DMS53 (cell line): ENCODE measurements at places on chromosomes 5 and 9.

- DNase-seq, result no peak
Measured at GRCh38 chr9:98157372-98157771, 35.1 kb downstream of the CORO2A start.

GRCh38 chr9:31393240-31393639 lies 991.2 kb upstream of the ACO1 start:
- no peak for DNase-seq

DNA sequence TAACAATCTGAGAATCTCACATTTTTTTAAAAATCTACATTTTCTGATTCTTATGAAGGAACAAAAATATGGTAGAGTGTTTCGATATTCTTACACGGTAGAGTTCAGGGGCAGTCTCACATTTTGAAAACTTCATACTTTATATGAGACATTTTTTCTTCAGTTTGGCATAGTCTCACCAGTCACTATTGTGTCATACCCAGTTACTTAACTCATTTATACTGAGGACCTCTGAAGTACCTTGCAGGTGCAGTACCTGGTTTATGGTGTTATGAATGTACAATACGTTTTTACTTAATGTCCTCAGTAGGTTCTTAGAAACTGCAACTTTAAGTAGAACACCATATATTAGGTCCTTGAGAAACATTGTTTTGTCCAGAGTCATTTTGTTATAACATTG lies 196.6 kb downstream of the SGCD start:
- DNase-seq, result no peak

- DNase-seq, result no peak
Measured at GRCh38 chr9:129280236-129280622, 102.2 kb upstream of the IER5L start.

GRCh38 chr9:37417857-37418618 lies 4.5 kb upstream of the GRHPR start:
- DNase-seq, result no peak

GRCh38 chr5:178476531-178476930 lies 113.7 kb downstream of the COL23A1 start:
- DNase-seq, result no peak

- DNase-seq, result no peak
Measured at GRCh38 chr9:95142315-95142714, 175.2 kb downstream of the FANCC start.

DNA sequence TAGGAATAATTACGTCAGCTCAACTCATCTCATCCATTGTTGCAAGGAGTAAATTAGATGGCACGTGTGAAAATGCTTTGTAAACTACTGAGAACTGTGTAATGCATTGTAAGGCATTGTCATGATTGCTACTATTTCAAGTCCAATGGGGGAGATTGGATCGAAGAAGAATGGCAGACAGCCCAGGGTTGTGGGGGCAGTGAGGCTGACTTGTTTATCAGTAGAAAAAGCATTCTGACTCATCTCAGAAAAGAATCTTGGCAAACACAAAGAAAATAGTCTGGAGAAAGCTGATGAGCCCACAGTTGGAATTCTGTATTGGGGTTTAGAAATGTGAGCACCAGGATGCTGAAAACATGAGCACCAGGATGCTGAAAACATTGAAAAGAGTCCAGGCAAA lies 28.0 kb upstream of the DAP start:
- no peak for DNase-seq

- no peak for DNase-seq
Measured at GRCh38 chr5:119470105-119470763, 17.9 kb downstream of the HSD17B4 start.

- DNase-seq, result peak; percentile 45
Measured at GRCh38 chr5:175321927-175322532, 122.0 kb downstream of the DRD1 start.

DNA sequence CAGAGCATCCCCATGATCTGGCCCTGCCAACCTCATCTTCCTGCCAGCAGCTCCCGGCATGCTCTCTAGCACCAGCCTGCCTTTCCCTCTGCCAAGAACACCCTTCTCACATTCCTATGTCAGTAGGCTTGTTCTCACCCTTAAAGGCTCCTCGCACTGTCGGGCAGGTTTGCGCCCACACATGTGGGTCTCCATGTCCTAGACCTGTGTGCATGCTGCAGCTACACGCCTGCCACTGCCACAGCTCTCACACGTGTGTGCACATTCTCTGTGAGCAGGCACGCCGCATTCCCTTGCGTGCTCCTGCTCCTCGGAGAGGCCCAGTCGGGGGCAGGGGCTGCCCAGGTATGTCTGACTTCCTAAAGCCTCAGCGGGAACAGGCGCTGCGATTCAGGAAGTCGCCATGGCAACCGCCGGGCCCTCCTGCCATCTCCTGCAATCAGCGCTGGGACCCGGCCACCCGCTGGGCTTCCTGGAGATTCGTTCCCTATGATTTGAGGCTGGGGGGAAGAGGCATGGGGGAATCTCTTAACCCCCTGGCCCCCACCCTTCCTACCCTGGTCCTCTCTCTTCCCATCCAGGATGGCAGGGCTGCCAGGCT lies 28.1 kb downstream of the NDUFA8 start:
- DNase-seq, result no peak

- DNase-seq, result no peak
Measured at GRCh38 chr5:178423431-178423830, 166.8 kb downstream of the COL23A1 start.

DNA sequence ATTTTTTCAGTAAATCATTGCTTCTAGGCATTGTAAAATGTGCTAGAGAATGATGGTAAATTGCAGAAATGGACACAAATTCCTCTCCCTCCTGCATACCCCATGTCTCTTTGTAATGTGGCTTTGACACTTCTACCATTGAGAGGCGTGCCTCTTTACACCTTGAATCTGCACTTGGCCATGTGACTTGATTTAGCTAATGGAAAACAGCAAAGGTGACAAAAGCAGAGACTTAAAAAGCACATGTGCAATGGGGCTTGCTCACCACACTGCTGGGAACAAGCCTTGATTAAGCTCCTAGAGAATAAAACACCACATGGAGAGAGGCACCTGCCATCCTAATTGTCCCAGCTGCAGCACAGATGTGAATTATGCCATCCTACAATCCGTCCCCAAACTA lies 69.9 kb upstream of the NAA35 start:
- no peak for DNase-seq

DNA sequence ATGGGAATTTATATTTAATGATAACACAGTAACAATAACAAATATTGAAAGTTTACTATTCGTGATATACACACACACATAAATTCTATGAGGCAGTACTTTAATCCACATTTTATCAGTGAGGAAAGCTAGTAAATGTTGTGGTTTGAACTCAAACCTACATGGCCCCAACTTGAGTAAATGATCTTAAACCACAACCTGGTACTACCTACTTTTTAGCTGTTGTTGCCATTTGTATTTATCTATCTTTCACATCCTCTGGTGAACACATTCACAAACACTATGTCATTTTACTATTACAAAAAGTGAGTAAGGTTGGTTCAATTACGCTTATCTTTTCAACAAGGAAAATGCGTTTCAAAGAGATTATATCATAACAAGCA lies 186.1 kb downstream of the SMC2 start:
- DNase-seq, result no peak

- DNase-seq, result peak; percentile 90
Measured at GRCh38 chr5:140801494-140801841, 611 bp downstream of the PCDHA3 start.

DNA sequence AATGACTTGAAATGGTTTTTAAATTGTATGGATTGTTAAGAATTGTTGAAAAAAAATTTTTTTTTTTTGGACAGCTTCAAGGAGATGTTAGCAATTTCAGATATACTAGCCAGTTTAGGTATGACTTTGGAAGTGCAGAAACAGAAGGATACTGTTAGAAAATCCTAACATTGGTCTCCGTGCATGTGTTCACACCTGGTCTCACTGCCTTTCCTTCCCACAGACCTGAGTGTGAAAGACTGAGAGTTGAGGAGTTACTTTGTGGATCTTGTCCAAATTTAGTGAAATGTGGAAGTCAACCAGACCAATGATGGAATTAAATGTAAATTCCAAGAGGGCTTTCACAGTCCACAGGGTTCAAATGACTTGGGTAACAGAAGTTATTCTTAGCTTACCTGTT lies 102.3 kb downstream of the GDA start:
- DNase-seq, result no peak

- DNase-seq, result no peak
Measured at GRCh38 chr5:4487581-4487980, 652.5 kb upstream of the ADAMTS16 start.

GRCh38 chr5:173806270-173807035 lies 81.7 kb upstream of the CPEB4 start:
- no peak for DNase-seq

GRCh38 chr5:144585681-144586080 lies 415.0 kb downstream of the KCTD16 start:
- DNase-seq, result no peak

GRCh38 chr9:134914501-134914834 lies 3.2 kb downstream of the FCN1 start:
- DNase-seq, result no peak

GRCh38 chr5:110590187-110590586 lies 136.3 kb downstream of the TMEM232 start:
- peak; percentile 61 for DNase-seq

GRCh38 chr5:73899055-73899454 lies 273.1 kb downstream of the ARHGEF28 start:
- no peak for DNase-seq

GRCh38 chr9:10172476-10172875 lies 440.3 kb downstream of the PTPRD start:
- no peak for DNase-seq

GRCh38 chr5:167303582-167303981 lies 987.9 kb upstream of the WWC1 start:
- no peak for DNase-seq

GRCh38 chr9:131776473-131776872 lies 36.6 kb upstream of the RAPGEF1 start:
- DNase-seq, result peak; percentile 39

DNA sequence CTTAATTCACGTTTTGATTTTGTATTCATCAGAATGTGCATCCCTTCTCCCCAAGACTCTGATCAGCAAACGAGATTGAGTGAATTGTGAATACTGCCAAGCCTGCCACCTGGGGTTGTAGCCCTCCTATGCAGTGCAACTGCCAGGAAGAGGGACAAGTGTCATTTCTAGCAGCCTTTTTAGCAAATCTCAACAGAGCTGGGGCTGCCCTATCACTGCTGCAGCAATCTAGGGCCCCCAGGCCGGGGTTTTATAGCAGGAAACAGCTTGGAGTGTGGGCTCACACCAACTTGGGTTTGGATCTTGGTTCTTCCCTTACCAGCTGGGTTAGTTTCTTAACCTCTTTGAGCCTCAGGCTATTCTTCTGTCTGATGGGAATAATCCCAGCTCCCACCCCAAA lies 4.0 kb downstream of the CSF1R start:
- no peak for DNase-seq

GRCh38 chr5:78419396-78419795 lies 59.0 kb downstream of the SCAMP1 start:
- DNase-seq, result no peak

- peak; percentile 92 for DNase-seq
Measured at GRCh38 chr9:131747352-131747751, 7.5 kb upstream of the RAPGEF1 start.

DNA sequence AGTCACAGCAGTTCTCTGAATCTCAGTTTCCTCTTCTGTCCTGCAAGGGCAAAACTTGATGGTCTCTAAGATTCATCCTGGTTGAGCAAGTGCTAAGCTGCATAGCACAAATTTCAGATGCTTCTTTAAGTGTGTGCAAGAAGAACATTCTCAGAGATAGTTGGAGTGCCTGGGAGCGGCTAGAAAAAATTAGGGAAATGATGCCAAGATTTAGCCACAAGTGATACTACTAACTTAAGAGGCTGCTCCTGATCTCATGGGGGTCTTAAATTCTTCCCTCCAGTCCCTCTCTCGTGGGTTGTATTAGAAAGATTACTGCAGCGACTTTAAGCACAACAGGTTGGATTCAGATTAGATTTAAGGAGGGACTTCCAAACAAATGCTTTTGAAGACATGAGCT lies 24.2 kb downstream of the INSYN2B start:
- DNase-seq, result no peak

DNA sequence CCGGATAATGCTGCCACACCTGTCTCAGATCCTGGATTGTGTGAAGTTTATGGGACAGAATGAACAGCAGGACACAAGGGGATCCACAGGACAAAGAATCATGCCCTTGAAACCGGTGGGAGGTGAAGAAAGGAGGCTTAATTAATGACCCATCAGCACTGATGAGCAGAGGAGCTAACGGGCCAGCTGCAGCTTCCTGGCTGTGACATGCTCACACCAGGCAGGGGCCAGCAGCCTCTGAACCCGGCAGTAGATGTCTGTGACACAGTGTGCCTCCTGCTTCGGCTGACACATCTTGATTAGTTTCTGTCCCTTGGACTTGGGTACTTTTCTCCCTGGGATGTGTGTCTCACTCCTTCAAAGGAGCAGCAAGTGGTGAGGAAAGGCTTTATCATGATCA lies 328.8 kb upstream of the BRINP1 start:
- no peak for DNase-seq

DNA sequence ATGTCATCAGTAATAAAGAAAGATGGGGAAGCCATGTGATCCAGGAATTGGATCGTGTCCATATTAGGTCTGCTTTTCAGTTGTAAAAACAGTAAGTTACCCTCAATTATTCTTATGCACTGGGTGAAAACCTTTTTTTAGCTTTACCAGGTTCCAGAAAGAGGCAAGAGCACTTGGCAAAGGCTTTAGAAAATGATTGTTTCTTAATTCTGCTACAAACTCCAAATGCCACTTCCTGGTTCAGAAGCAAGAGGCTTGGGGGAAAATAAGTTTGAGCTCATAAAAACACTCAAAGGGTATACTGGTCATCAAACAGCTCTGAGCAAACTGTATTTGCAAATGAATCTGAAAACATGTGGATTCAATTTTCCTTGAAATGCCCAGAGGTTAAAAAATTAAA lies 615.6 kb downstream of the EBF1 start:
- DNase-seq, result no peak

DNA sequence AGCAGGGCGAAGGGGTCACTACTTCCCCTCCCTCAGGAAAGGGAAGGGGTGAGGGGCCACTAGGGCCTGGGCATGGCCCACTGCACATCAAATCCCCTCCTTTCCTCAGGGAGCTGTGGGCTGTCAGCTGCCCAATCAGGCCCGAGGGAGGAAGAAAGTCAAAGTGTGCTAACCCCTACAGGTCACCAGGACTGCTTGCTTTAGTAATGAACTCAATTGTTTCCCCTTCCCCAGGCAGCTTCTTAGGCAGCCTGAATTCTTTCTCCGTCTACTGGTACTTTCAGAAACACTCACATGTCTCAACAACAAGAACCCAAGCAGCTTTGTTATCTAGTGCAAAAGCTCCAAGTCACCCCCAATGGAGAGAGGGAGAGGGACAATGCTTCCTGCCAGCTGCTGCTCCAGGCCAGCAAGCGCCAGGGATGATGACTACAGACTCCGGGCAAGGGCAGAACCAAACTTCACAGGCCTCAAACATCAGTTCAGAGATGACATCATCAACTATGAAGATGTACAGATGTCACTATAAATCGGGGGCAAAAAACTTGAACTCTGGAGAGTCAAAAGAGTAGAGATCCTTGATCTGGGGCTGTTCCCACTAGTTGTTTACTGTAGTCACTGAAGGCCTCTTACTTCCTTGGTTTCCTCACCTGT lies 100.7 kb downstream of the SLIT3 start:
- no peak for DNase-seq
